Stimulated activated CD4-positive, alpha-beta T cell treated with anti-CD3 and anti-CD28 coated beads, Interleukin-2, amount 100 ng/mL, for 4 hours (primary cell): ENCODE measurements at places on chromosomes 3 and 15.

GRCh38 chr15:67838789-67839332, 984 bp downstream of the RNU6-1 start:
- no peak for DNase-seq

- DNase-seq: no peak
These were observed 78.3 kb upstream of the TPM1 start for GRCh38 chr15:62964251-62964650.

DNA sequence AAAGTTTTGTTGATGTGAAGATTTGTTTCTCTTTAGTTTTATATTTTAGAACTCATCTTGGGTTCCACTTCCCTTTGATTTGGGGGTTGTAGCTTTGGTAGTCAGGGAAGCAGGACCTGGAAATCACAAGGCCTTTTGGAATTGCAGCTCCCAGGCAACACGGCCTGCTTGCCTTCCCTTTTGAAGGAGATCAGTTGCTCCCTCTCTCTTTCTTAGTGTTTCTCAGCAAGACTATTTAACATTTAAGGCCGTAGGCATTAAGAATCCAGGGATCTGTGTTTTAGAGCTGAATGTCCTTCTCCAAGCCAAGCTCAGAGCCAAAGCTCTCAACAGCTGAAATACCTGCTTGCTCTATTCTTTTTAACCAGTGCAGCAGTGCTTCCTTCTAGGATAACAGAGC, 310.3 kb downstream of the PTPRG start:
- DNase-seq: no peak

GRCh38 chr15:60774829-60775463, 296.0 kb upstream of the ICE2 start:
- no peak for DNase-seq

GRCh38 chr3:131386429-131387165, 5.0 kb downstream of the NUDT16 start:
- no peak for DNase-seq

DNA sequence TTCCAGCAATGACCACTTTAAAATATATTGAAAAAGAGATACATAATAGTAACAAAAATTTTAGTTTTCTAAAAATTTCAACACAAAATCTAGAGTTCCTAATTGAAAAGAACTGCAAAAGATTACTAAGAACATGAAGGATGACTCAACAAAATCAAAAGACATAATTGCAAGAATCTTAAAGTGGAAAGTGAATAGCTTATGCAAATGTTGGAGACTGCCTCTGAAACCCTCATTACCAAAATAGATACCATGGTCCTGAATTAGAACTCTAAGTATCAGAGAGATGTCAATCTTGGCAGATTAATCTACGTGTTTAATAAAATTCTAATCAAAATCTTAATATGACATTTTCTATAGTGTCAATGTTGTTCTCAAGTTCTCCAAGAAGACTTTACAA, 60.7 kb upstream of the SGO1 start:
- no peak for DNase-seq
